ENCODE measurements at places on chromosomes 16 and 17.

DNA sequence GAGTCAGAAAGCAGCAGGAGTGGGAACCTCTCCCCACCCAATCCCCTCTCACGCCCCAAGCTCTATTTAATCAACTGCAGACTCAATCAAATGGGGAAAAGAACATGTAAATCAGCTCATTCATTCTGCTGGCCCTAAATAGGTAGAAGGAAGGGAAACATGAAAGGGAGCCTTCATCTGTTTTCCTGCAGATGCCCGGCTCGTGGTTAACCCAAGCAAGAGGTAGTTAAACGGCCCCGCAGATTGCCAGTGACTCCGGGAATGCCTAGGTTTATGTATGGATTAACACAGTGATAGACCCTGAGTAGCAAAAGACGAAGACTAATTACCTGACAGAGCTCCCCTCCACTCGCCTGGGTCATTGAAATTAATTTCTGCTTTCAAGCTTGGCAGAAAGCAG is 542.0 kb downstream of the WWOX start:
- DNase-seq: no peak

- DNase-seq: no peak
Measured at GRCh38 chr17:9893411-9894012, 11.6 kb downstream of the RCVRN start.

DNA sequence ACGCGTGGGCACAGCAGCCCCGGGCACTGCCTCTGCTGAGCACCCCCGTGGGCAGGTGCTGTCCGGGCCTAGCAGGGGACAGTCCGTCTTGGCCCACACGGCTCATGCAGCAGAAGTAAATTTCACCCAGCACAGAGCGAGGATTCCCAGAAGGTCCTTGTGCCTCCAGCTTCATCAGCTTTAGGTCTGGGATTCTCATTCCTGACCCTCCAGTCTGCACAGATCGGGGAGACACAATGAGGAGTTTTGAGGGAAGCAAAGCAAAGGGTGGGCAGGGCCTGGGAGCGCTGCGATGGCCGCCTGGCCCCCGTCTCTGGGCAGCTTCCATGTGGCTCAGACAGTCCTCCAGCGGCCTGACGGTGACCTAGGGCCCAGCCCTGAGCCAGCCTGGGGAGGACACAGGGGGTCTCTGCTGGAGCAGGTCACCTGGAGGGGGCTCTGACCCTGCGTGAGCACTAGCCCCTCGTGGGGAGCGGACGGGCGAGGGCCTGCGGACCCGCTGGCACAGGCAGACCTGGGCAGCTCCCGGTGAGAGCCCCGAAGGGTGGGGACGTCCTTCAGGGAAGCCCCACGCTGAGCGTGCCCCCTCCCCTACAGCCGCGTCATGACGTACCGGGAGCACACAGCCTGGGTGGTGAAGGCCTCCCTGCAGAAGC is 30.7 kb upstream of the CHMP6 start:
- DNase-seq: no peak

DNA sequence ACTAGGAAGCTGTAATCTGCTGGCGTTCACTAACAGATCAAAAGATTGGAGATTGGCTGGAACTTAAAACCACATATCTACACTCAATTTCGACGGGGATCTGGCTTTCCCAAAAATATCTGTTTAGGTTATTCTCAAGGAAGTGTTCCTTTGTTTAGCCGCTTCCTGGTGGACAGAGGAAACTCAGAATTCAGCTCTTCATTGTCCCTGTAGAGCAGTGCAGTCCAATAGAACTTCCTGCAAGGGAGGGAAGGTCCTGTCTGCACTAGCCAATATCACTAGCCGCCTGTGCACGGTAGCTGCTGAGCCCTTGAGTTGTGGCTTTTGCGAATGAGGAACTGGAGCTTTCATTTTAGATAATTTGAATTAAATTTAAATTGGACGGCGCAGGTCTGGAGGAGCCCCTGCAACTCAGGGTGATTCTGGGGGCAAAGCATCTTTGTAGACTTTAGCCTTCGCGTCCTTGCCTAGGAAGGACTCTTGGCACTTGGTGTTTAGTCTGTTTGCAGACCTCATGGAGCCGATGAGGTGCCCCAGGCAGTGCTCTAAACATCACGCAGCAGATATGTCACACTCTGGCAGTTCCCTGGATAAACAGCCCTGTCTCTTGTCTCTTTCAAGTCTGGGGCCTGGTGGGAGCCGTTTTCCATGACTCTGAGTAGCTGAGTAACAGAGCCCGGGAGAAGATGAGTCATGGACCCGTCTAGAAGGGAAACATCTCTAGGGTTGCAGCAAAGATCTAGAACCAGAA is 122.2 kb downstream of the CCDC182 start:
- peak; percentile 70 for DNase-seq
